GM12892 (cell line): ENCODE measurements at places on chromosomes 13 and 19.

DNA sequence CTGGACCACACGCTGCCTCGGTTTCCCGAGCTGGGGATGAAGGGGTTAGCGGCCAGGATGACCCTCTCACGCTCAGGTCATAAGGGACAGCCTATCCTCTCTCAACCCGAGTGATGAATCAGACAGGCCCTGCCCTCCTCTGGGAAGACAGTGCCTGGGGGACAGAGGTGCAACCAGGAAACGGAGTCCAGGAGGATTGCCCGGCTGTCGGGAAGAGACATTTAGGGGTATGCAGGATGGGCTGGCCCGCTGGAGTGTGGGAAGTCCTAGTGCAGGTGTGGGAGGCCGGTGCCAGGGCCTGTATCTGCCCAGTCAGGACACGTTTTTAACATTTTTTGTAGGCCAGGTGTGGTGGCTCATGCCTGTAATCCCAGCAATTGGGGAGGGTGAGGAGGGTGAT lies 8.3 kb downstream of the LSM7 start:
- no peak for DNase-seq

DNA sequence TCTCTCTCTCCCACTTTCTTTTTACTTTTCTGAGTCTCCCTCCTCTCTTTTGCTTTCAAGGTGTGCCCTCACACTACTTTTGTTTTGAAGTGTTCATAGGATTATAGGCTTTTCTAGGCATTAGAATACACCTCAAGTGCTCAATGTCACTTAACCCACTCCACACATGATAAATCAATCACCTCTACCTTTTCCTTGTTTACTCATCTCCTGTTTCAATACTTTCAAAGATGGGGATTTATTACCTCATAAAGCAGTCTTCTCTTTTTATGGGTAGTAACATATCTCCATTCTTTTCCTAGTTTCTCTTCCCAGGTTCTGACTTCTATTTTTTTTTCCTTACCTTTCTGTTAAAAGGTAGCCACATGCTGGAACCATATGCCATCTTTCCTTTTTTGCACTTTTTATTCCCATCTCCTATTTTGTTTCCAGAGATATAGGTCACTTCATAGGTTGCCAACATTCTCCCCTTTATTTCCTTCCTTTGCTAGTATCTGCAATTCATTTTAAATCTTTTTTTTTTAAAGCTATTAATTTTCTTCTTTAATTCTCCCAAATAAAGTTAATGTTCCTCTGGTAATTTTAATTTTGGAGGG lies 137.6 kb upstream of the SLC10A2 start:
- DNase-seq, result no peak

DNA sequence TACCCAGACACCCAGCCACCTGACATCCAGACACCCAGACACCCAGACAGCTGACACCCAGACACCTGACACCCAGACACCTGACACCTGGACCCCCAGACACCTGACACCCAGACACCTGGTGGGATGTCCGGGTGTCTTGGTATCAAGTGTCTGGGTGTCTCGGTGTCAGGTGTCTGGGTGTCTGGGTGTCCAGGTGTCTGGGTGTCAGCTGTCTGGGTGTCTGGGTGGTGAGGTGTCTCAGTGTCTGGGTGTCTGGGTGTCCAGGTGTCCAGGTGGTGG lies 18.6 kb downstream of the C19orf12 start:
- no peak for DNase-seq

- no peak for DNase-seq
Observed at GRCh38 chr13:102183509-102184182, 218.2 kb downstream of the FGF14 start.
